ENCODE measurements at places on chromosomes 11 and 22. TPM values are rescaled to one million over a fixed set of nuclear protein-coding genes. Genes with fewer than 3 reads are reported as not detected.

DNA sequence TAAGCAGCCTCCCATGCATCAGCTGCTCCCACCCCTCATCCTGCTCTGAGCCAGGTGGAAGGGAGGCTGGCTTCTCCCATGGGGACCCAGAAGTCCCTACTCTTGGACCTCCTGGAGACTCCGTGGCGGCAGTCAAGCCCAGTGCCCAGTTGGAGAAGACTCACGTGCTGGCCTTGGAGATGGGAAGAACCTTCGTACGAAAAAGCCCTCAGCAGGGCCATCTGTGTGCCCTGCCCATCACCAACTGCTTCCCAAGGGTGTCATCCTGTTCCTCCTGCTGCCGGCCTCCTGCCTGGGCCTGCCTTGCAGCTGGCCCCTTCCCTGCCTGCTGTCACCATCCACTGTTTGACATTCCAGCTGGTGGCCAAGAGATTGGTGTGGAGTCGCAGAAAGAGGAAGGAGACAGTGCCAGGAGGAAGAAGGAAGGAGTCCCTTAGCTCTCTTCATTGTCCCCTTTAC is 28.0 kb downstream of the ARHGAP1 start:
- DNase-seq, result no peak

DNA sequence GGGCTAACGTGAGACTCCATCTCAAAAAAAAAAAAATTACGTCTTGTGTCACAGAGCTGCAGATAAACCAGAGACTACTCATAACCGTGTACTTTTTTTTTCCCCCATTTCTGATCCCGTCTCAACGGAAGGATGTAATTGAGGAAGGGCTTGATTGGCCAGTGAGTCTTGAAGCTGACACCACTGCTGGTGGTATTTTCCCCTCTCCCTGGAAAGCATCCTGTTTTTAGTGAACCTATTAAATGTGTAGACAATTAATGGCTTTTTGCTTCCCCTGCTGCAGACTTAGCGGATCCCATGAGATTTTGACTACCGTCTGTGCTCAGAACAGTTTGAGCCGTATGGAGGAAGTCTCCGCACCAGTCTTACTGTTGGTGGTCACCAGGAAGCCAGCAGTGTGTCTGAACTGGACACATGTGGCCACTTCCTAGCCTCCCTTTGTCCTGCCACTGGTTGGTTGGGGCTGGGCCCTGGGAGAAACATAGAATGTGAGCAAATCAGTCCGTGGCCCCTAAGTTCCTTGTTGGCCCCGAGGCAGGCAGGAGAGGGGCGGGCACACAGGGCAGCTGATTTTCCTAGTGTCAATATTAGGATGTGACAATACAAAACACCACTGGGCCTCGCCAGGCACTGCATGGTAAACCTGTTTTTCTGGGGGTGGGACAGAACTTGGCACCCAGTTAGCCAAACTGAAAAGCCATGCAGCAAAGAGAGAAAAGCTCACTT is 3.1 kb downstream of the BIK start:
- no peak for DNase-seq

GRCh38 chr11:128508770-128509510 is 78.4 kb downstream of the ETS1 start:
- no peak for DNase-seq

DNA sequence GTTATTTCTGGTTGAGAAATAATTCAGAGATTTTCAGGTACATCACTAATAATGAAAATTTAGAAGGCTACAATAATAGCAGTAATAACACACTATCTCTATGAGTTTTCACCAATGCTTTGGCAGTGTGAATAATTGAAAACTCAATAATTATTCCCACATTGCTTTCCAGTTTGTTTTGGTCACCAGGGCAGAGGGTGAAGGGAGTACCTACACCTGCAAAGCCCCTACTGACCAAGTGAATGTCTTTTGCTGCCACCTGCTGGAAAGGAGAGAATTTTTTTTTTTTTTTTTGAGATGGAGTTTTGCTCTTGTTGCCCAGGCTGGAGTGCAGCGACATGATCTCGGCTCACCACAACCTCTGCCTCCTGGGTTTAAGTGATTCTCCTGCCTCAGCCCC is 3.2 kb downstream of the NELL1 start:
- no peak for DNase-seq

The GAL gene
- polyA plus RNA-seq, result not detected

Data from right renal cortex interstitium (tissue), 3 donors.